Heart left ventricle (tissue), 16 donors: ENCODE measurements at places on chromosomes 1 and 21. TPM values are rescaled to one million over a fixed set of nuclear protein-coding genes. Genes with fewer than 3 reads are reported as not detected.

The SYT6 gene
- total RNA-seq = not detected

The LRIF1 gene
- 15.4 TPM for total RNA-seq

The CFAP74 gene
- 0.07 TPM for total RNA-seq

The PTGFRN gene
- 231 TPM for total RNA-seq

The ACKR1 gene
- 56.0 TPM for total RNA-seq

The TNFRSF18 gene
- not detected for total RNA-seq

DNA sequence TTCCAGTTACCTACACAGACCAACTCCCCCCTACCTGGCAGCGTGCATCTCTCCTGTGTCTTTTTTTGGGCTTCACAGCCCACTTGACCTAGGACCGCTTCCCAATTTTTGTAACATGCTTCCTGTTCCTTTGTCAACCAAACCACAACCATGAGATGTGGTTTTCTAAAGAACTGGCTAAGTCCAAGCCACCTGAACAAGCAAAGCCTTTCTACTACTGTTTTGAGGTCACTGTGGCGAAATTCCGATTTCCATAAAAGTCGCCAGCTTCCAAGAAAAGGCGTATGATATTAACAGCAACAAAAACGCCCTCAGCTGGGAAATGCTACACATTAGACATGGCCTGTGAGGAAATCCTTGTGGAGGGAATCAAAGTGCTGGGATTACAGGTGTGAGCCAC lies 12.7 kb upstream of the AK2 start:
- peaks cover 25% of the 10 kb centered on the region for H3K4me1 ChIP-seq
- no peaks in the 10 kb centered on the region for H3K27me3 ChIP-seq
- no peak for DNase-seq
- no peak overlapping the region for H3K27ac ChIP-seq

- no peaks in the 10 kb centered on the region for H3K36me3 ChIP-seq
- no peaks in the 10 kb centered on the region for H3K4me1 ChIP-seq
- no peak for DNase-seq
These were observed 75.6 kb upstream of the CNTN2 start for GRCh38 chr1:204967451-204967850.

- H3K36me3 ChIP-seq = no peaks in the 10 kb centered on the region
- no peaks in the 10 kb centered on the region for H3K27me3 ChIP-seq
- H3K27ac ChIP-seq = no peak overlapping the region
- DNase-seq = no peak
These were observed 12.7 kb downstream of the ARNT start for GRCh38 chr1:150863724-150864123.

GRCh38 chr1:236654957-236655356 lies 31.3 kb upstream of the ACTN2 start:
- H3K27me3 ChIP-seq = no peaks in the 10 kb centered on the region
- DNase-seq = no peak
- no peaks in the 10 kb centered on the region for H3K36me3 ChIP-seq
- H3K27ac ChIP-seq = no peak overlapping the region
- H3K4me1 ChIP-seq = no peaks in the 10 kb centered on the region

DNA sequence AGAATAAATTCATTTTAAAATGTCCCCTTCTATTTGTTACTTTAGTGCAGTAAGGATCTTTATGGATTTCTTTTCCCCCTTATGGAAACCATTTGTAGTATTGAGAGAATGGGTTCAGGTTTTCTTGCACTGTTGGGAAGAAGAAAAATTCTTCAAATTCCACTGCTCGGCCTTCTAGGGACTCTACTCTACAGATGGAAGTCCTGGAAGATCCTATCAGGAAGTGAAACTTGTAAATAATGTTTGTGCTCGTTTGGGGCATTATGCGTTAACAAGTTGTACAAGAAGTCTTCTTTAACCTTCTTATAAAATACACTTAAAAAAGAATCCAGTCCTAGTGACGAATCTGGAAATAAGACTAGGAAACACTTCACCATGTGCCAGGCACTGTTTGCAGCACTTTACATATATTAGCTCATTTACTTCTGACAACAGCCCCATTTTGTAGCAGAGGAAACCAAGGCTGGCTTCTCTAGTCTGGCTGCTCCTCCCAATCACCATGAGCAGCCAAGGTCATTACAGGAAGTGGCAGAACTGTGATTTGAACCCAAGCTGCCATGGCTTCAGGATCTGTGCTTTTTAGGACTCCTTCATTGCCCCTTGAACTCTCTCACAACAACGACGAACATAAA lies 11.8 kb downstream of the LRRC8D start:
- no peak overlapping the region for H3K4me3 ChIP-seq
- H3K27ac ChIP-seq = no peak overlapping the region
- H3K27me3 ChIP-seq = no peaks in the 10 kb centered on the region

DNA sequence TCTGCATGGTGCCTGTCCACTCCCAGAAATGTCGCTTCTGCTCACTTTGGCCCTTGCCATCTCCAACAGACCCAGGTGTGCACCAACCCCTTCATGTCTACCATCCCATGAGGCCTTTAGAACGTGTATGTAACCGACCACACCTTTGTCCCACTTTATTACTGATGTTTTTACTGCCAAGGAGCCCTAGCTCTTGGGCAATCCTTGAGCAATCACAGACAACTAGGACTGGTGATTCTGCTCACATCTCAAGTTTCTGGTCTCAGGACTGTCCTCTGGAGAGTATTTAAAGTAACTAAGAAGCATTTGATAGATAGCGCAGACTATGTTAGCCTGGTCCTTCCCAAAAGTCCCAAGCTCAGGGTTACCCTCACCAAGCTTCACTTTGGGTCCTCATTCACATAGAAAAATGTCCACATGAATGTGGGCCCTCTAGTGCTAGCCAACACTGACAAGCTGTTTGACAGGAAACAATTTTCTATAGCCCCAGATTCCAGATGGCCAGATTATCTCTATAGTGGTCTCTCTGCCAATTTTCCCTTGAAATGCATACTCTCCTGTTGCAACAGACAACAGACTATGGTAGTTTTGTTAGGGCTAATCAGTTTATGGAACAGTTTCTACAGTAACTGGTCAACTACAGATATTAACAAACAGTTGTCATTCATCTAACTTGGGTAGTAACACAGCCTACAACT lies 6.9 kb upstream of the TMEM81 start:
- H3K4me3 ChIP-seq = no peak overlapping the region
- peaks cover 25% of the 10 kb centered on the region for H3K36me3 ChIP-seq
- no peaks in the 10 kb centered on the region for H3K27me3 ChIP-seq
- H3K27ac ChIP-seq = no peak overlapping the region
- H3K4me1 ChIP-seq = no peaks in the 10 kb centered on the region

DNA sequence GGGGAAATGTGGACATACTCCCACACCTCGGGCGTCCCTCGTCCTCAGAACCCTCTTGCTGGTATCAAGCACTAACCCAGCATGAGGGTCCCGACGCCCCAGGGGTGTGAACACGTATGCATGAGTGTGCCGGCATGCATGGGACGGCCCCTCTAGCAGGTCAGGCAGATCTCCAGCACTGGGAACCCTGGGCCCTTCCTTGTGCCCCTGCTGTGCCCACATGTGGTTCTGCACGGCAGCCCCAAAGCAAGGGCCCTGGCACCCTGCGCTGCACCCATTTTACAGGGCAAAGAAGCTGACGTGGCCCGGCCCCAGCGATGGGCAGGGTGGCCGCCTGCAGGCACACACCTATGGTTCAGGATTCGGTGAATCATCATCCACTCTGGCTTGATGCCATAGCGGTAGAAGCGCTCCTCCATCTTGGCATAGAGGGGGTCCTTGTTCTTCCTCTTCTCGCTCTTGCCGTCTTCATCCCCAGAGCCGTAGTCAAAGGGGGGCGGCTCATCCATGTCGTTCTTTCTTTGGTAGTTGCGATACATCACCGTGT lies 34.2 kb downstream of the CHD5 start:
- peaks cover 15% of the 10 kb centered on the region for H3K27me3 ChIP-seq
- no peak overlapping the region for H3K4me3 ChIP-seq
- no peaks in the 10 kb centered on the region for H3K36me3 ChIP-seq
- no peak for DNase-seq
- no peak overlapping the region for H3K27ac ChIP-seq
- H3K4me1 ChIP-seq = no peaks in the 10 kb centered on the region

GRCh38 chr1:4694492-4694891 lies 40.1 kb downstream of the AJAP1 start:
- H3K27ac ChIP-seq = no peak overlapping the region
- H3K36me3 ChIP-seq = no peaks in the 10 kb centered on the region
- H3K4me3 ChIP-seq = no peak overlapping the region
- no peaks in the 10 kb centered on the region for H3K4me1 ChIP-seq
- DNase-seq = no peak

DNA sequence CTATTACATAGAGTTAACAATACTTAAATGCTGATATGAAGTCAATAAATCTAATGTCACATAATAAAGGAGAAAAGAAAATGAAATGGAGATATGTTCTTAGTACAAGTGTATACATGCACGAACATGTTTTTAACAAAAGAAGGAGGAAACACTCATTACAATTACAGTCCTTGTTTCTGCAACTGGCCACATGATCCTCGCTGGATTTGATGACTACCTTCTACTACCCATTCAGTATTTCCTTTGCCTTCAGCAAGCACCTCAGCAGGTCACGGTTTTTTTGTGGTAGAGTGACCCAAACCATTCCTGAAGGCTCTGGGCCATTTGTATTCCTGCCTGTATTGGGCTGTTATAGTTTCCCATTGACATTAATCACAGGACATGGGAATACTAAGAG lies 172.8 kb upstream of the CXADR start:
- no peak for DNase-seq
- no peaks in the 10 kb centered on the region for H3K36me3 ChIP-seq
- no peaks in the 10 kb centered on the region for H3K27me3 ChIP-seq
- no peaks in the 10 kb centered on the region for H3K4me1 ChIP-seq
- no peak overlapping the region for H3K4me3 ChIP-seq

DNA sequence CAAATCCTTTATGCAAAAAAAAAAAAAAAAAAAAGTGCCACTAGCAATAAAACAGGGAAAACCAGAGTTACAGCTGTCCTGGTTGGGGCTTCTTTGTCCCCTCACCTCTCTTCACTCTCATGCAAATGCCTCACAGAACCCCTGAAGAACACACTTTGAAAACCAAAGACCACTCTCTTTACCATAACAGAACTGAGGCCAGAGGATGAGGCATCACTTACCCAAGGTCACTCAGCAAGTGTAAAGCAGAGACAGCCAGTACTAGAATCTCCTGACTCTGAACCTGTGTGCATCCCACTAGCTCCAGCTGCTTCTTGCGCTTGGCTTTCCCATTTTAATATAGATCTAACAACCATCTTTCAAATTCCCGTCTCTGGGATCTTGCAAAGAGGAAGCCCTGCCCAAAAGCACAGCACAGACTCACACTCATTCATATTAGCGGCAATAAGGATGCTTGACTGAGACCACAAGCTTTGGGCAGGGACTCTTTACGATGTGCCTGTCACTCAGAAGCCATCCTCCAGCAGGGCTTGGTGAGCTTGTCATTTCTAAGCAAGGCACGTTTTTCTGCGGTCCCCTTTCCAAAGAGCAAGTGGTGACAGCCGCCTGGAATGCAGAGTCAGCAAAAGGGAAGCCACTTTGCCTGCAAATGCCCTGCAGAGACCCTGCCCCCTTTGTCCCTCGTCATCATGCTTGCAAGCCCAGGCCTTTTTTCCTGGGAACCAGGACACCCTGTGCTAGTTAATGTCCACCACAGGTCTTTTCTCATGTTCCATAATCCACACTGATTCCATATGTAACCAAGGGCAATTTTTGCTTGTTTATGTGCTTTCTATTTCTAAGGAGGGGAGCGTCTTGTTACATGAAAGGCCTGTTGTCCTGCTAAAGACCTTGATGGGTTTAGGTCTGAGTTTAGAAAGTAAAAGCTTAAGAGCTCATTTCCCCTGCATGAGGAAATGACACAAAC lies 76.5 kb upstream of the NFIA start:
- no peaks in the 10 kb centered on the region for H3K4me1 ChIP-seq
- H3K27me3 ChIP-seq = no peaks in the 10 kb centered on the region
- H3K4me3 ChIP-seq = no peak overlapping the region
- H3K27ac ChIP-seq = no peak overlapping the region
- no peaks in the 10 kb centered on the region for H3K36me3 ChIP-seq

DNA sequence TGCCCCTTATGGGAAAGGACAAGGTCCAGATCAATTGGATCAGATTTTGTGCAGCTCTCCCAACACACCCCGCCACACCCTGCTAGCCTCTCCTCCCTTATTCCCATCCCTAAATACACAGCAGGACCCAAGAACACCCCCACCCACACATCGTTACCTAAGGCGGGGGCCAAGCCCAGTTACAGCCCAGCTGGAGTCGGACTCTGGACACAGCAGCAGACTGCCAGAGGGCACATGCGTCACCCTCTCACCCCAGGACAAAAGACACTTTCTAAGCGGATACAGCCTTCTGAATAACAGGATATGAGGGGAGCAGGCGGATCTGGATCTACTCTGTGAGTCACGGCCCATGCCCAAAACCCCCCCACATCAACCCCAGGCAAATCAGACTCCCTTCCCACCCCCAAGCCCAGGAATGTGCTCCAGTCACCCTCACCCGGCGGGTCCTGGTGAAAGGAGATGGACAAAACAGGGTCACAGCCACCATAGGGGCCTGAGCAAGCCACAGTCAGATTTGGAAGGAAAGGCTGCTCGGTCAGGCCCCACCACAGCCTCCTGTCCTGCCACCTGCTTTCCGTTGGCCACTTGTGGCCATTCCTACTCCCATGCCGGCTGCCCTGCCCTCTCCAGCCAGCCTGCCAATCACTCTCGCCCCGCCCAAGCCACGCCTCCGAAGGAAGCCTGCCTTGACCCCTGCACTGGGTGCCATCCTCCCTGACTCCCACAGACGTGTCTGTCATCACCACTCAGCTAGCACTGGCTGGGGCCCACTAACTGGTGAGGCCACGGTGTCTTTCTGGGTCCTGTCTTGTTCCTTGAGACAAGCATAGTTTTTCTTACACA lies 4.0 kb downstream of the S100A16 start:
- H3K4me1 ChIP-seq = peaks cover 19% of the 10 kb centered on the region
- peak overlapping the region; percentile 98 for H3K27ac ChIP-seq
- H3K27me3 ChIP-seq = no peaks in the 10 kb centered on the region
- H3K36me3 ChIP-seq = no peaks in the 10 kb centered on the region

GRCh38 chr1:223136086-223136485 lies 7.0 kb downstream of the TLR5 start:
- DNase-seq = no peak
- H3K27me3 ChIP-seq = no peaks in the 10 kb centered on the region
- H3K4me1 ChIP-seq = no peaks in the 10 kb centered on the region
- no peak overlapping the region for H3K27ac ChIP-seq

GRCh38 chr1:205370780-205371179 lies 14.1 kb upstream of the KLHDC8A start:
- H3K36me3 ChIP-seq = no peaks in the 10 kb centered on the region
- no peaks in the 10 kb centered on the region for H3K4me1 ChIP-seq
- H3K4me3 ChIP-seq = no peak overlapping the region
- no peak overlapping the region for H3K27ac ChIP-seq
- no peak for DNase-seq

DNA sequence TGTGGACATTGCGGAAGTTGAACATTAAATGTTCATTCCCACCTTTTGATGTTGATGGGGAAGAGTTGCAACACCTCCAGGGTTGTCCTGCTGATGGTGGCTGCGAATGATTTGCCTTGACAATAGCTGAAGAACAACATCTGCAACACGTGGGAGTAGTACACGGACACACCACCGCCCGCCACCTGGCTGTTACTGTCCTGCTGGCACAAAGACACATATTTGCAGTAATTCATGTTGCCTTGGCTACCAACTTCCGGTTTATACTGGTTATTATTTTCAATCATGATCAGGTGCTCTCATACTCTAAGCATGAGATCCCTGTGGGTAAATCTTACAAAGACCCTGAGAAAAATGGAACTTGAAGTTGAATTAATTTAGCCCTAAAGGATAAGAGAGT lies 55.2 kb downstream of the UBR4 start:
- peaks cover 100% of the 10 kb centered on the region for H3K36me3 ChIP-seq
- DNase-seq = no peak
- H3K27ac ChIP-seq = peak overlapping the region; percentile 58
